ENCODE measurements at places on chromosomes 11 and 22.
A peak's percentile ranks its signal among the peaks of the same experiment; 100 is the strongest.

GRCh38 chr11:118791961-118792569, 1.1 kb upstream of the DDX6 start:
- peak; percentile 8 for DNase-seq

- no peak for DNase-seq
These were observed 4.8 kb upstream of the NNMT start for GRCh38 chr11:114291381-114291780.

- DNase-seq: no peak
These were observed 76.0 kb downstream of the EHF start for GRCh38 chr11:34696862-34697261.

- no peak for DNase-seq
These were observed 8.6 kb downstream of the OAF start for GRCh38 chr11:120219232-120219937.

GRCh38 chr11:128669506-128670270, 24.2 kb upstream of the FLI1 start:
- DNase-seq: peak; percentile 45

GRCh38 chr22:27820896-27821866, 19.6 kb upstream of the MN1 start:
- DNase-seq: no peak

GRCh38 chr11:10541561-10541930, 559 bp upstream of the RNF141 start:
- DNase-seq: no peak

DNA sequence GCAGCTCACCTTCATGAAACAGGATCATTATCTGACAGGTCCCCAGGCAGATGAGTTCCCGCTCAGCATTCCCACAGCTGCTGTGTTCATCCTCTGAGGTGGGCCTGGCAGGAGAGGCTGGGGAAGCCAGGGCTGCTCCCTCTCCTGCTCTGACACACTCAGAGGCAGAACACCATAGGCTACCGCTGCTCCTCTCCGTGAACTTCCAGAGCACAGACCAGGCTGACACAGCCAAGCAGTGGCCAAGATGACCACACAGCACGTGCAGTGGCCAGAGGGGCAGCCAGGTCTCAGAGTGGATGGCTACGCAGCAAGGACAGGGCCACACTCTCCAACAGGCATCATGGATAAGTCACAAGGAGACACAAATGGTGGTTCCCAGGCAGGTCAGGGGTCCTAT, 8.5 kb downstream of the PRODH start:
- DNase-seq: no peak

GRCh38 chr11:105693075-105693759, 83.3 kb downstream of the GRIA4 start:
- DNase-seq: no peak

- no peak for DNase-seq
These were observed 1.1 kb upstream of the SLC35F2 start for GRCh38 chr11:107859459-107860239.

GRCh38 chr11:47854667-47855066, 6.5 kb upstream of the NUP160 start:
- DNase-seq: no peak

All from right lung (tissue), 10 donors.